Suppressor macrophage treated with lipopolysaccharide for 4 hours (primary cell): ENCODE measurements at places on chromosomes 3 and 15.

DNA sequence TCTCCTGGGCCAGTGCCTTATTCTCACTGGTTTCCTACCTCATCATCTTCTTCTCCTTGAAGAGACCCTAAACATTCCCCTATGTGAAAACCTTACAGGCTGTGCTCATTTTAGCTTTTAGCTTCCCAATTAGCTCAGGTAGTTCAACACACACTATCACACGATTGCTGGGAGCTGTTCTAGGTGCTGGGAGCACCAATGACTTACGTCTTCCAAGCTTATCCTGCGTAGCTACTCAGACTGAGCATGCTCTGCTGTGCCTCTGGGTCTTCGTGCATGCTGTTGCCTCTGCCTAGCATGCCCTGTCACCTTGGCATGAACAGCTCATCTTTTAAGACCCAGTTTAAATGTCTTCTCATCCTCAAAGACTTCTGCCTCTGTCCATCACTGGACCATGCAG lies 55.7 kb upstream of the APEH start:
- no peak for DNase-seq

DNA sequence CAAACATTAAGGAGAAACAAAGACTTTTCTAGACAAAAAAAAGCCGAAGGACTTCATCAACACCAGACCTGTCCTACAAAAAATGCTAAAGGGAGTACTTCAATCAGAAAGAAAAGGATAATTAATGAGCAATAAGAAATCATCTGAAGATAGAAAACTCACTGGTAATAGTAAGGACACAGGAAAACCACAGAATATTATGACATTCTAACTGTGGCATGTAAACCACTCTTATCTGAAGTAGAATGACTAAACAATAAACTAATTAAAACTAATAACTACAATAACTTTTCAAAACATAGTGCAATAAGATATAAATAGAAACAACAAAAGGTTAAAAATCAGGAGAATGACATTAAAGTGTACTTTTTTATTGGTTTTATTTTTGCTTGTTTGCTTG lies 584.5 kb upstream of the CCDC54 start:
- DNase-seq = no peak

GRCh38 chr3:158486200-158486599 lies 84.8 kb upstream of the MLF1 start:
- no peak for DNase-seq

DNA sequence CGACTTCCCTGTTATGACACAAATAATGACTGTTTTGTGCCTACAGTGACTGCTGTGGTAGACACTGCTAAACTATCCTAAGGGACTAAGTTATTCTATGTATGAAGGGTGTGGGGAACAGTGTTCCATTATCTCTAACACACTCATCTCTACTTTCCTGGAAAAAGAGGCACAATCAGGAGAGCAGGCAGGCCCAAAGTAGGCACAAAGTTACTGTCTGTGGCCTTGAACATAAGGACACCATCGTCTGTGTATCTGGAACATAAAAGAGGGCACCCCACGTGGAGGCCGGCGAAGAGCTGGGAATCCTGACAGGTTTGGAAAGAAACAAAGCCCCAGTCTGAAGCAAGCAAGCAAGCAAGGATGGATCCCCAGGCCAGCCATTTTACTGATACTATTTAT lies 1.5 kb downstream of the ABCC5 start:
- DNase-seq = no peak

GRCh38 chr3:95752199-95752598 lies 1062.2 kb upstream of the EPHA6 start:
- no peak for DNase-seq

DNA sequence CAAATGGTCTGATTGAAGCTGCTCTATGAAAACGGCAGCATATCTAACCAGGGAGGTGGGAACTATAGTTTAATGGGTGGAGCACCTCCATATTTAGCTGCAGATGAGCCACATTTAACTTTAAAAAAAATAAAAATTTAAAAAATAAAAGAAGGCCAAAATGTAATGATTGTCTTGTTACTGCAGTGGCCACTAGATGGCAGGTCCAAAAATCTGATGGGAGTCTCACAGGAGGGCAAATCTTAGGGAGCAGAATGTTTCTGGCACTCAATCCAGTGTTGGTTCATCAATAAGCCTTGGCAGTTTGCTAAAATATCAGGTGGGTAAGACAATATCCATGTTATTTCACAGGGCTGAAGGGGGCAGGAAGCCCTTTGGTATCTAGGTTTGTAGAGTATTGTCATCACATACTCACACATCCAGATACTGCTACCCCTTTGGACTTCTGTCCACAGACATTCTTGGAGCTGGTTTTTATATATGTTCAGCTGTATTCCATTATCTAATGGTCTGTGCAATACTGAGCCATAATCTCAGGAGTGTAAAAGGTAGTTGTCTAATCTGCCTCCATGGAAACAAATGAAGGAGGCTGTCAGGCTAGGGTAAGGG lies 233.3 kb downstream of the TIGIT start:
- peak; percentile 11 for DNase-seq

DNA sequence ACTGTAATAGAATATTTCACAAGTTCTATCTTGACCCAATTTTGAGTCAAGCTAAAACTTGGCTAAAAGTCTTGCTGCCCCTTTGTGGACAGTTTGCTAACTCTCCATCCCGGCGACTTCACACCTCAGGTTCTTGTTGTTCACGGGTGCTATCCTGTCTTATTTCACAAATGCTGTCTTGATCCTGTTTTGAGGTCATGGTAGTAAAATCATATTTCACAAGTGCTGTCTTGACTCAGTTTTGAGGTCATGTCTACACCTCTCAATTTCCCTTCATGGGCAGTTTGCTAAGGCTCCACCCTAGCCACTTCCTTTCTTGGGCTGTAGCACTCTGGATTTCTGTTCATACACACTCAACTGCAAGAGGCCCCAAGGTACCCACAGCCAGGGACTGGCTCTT lies 45.0 kb upstream of the GK5 start:
- DNase-seq = peak; percentile 68

DNA sequence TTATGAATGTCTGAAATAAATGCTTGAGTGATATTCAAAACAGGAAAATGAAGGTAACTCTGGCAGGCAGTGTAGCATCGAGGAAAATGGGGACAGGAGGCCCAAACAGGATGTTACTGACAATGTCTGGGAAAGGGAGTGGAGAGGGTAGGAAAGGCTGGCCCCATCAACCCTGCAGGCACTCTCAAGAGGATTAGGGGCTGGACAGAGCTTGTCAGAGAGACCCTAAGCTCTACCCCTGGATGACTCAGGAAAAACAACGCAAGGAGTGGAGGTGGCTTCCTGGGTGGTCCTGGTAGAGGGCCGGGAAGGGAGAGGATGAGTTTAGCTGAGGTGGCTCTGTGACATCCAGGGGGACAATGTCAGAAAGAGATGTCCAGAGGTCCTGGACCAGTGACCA lies 106.0 kb downstream of the RYK start:
- DNase-seq = no peak

DNA sequence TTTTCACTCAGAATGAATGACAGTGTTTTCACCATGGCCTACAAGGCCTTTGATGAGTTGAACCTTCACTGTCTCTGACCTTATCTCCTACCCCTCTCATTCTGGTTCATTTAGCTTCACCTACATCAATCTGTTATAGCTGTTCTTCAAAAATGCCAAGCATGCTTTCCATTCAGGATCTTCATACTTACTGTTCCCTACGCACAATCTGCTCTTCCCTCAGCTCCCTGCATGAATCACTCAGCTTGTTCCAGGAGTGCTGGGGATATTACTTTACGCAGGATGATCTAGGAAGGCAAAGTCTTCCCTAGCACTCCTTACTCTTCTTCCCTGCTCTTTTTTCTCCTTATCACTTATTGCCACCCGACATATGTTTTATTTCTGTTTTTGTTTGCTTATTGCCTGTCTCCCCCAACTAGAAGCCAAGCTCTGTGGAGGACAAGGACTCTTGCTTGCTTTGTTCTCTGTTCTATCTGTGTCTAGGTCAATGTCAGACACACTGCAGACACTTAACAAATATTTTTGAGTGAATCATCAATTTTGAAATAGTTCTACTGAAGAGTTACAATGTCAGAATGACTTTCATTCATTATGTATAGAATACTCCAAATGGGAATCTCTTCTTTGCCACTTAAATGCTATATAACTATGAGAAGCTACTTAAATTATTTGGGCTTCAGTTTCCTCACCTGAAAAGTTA lies 238.3 kb upstream of the FEZF2 start:
- DNase-seq = no peak

DNA sequence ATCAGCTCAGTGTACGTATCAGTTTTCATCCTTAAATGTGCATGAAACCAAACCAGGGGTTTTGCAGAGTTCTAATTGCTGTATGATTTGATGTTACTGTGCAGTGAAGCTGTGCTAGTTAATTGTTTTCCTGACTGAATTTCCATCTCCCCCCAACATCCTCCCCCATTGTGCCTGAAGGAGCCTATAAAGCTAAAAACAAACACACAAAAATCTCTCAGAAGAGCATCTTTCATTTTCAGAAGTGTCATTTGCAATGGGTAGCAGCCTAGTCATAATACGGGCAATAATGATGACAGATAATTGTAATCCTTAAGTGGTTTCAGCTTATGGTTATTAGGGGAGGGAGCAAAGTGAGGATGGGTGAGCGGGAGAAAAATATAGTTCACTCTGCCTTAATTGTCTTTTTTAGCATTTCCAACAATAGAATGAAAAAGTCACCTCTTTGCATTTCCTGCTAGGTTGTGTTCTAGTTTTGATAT lies 207.9 kb upstream of the TBL1XR1 start:
- no peak for DNase-seq

DNA sequence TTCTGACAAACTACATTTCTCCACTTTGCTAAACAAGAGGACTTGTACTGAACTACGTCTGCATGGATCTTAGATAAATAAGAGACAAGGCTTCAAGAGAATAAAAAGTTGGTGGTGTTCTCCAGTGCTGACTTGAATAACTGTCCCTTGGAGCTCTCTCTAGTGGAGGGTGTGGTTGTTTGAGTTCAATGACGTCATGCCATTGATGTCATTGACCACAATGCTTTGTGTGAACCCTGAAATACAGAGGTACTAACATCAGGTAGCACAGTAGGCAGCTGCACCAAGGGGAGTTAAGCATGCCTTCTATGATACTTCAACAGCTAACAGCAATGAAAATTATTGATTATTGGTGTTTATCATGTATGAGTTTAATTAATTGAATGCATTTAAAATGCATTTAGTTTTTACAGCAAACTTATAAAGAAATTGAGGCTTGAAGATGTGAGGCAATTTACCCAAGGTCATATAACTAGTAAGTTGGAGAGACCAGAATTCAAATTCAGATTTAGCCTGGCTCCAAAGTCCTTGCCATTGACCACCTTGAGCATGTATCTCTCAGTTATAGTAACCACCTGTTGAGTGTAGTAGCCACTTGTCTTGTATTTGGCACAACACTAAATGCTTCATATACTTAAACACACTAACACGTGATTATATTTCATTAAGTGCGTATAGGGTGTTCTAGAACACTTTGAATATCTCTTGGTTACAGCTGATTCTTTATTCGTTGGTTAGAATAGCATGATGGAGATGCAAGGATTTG lies 126.0 kb upstream of the ANKRD28 start:
- DNase-seq = no peak

DNA sequence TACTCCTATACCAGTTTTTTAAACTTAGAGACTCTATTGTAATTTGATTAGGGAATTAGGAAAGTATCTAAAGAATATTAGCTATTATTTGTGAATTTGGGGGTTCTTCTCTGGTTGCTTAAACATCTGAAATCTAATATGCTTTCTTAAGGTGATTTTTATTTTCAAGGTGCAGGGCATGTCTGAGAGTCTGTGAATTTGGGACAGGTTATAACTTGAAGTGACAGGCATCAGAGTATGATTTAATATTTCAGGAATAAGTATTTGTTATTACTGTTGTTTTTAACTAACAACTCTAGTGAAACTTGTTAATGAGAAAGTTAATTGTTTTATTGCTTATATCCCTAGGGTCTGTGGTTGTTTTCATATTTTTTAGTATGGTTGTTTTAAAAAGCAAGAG lies 321.6 kb upstream of the EPHA3 start:
- no peak for DNase-seq

GRCh38 chr15:51620641-51621040 lies 1.9 kb downstream of the DMXL2 start:
- DNase-seq = peak; percentile 63

GRCh38 chr3:138383715-138384465 lies 35.5 kb downstream of the MRAS start:
- DNase-seq = no peak

DNA sequence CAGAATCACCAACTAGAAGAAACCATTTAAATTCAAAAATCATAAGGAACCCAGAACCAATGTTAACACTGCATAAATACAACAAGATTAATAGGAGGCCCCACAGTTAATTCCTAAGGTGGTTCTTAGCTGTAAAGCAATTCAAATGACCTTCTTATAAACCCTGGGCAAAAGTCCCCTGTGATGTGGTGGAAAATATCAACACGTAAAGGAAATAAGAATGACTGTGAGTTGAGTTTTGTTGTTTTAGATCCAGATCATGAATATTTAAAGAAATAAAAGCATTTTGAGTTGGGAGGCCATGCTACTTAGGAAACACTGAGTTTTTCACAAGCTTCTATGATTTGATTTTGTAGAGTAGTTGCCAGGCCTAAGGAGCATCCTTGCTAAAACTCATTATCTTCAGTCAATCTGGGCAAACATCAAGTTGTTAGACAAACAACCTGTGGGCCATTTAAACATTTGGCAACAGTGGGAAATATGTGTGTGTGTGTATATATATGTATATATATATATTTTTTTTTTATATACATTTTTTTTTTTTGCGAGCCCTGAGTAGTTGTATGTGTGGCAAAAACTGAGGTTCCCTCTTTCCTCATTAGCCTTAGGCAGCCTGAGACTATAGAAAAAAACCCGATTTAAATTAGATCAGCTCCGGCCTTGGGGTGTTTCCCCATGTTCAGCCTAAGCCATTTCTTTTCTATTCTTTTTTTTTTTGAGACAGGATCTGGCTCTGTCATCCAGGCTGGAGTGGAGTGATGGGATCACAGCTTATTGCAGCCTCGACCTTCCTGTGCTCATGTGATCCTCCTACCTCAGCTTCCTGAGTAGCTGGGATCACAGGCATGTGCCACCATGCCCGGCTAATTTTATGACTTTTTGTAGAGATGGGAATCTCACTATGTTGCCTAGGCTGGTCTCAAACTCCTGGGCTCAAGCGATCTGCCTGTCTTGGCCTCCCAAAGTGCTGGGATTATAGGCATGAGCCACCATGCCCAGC lies 8.0 kb upstream of the PXK start:
- no peak for DNase-seq

- no peak for DNase-seq
Measured at GRCh38 chr3:137191951-137192350, 234.2 kb downstream of the IL20RB start.

- DNase-seq = no peak
Measured at GRCh38 chr15:81930582-81931369, 115.0 kb downstream of the MEX3B start.

- no peak for DNase-seq
Measured at GRCh38 chr3:160568989-160569388, 3.6 kb upstream of the KPNA4 start.

DNA sequence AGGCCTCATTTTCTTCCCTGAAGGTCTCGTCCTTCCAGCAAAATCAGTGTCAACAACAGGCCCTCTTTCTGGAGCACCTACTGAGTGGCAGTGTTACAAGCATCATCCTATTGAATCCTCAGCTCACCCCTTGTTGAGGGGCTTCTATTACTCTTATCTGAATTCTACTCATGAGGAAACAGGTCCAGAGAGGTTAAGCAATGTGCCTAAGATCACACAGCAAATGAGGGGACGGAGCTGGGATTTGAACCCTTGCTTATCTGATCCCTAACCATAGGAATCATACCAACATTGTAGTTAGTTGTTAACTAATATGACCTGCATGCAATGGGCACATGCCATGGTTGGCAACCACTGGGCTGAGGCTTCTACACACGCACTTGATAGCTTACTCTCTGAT lies 63.0 kb downstream of the SLC6A6 start:
- no peak for DNase-seq
